ENCODE measurements at places on chromosomes 5 and 9. TPM values are rescaled to one million over a fixed set of nuclear protein-coding genes. Genes with fewer than 3 reads are reported as not detected.

SET gene
- total RNA-seq, result 219 TPM

LRRC26 gene
- total RNA-seq, result not detected

DNA sequence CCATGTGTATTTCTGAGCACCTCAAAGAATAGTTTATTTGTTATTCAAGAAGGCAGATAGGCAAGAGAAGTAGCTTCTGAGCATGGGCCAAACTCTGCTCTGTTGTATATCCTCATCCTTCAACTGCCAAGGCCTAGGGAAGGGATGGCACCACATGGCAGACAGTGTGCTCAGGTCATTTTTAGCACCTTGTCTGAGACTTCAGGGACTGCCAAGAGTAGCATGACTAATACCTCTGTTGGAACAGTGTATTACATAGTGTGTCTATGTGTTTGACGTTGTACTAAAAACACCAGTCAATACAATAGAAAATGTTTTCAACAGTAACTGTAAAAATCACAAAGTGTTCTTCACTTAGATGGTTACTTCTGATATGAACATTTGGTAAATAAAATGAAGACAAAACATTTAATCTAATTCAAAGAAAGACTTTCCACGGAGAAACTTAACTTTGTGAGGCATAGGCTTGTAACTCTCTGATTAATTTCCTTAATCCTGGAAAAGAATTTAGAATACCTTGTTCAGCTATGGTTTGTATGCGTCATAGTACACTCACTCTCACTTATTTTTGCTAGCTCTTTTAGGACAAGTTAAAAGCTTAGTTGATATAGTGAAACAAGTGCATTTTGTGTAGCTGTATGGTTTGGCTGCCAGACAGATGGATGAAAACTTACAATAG, 318.4 kb upstream of the RIOK2 start:
- no peak for DNase-seq

GRCh38 chr5:87393331-87393730, 19.4 kb downstream of the CCNH start:
- no peak for DNase-seq

GRCh38 chr5:65825408-65826328, 100.7 kb upstream of the ERBIN start:
- DNase-seq, result no peak

DNA sequence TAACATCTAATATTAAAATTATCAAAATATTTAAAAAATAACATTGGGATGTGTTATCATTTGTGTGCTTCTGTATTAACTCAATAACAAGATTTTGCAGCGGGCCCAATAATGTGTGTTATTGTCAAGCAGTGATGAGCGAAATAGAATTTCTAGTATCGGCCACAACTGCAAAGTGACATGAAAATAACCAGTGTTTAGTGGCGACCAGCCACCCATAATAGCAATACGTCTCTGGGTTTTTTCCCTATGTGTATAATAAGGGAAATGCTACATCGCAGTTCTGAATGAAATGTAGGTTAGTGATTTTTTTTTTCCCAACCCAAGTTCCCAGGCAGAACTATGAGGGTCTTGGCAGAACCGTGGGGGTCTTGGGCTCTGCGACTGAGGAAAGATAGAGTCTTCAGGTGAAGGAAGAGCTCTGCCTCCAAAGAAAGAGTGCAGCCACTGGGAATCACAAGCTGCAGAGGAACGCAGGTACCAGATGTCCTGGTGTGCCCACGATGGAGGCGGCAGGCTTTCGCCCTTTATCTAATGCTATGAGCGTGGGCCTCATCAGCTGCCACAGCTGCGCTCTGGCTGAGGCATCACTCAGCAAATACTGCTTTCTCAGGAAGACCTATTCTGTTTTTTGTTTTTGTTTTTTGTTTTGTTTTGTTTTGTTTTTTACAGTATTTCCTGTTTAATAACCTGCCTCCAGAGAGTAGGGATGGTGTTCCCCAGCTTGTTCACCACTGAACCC, 235.0 kb downstream of the ROR2 start:
- no peak for DNase-seq

CCNO gene
- total RNA-seq, result not detected

MYORG gene
- 9.9 TPM for total RNA-seq

GRCh38 chr9:94586814-94587213, 6.8 kb downstream of the FBP2 start:
- no peak for DNase-seq

PRUNE2 gene
- total RNA-seq, result 728 TPM

GRCh38 chr5:136560126-136560525, 194.8 kb upstream of the TRPC7 start:
- no peak for DNase-seq

PCDHGA8 gene
- total RNA-seq, result 5.8 TPM

CAPSL gene
- total RNA-seq, result not detected

- no peak for DNase-seq
Observed at GRCh38 chr5:16076657-16077056, 102.9 kb downstream of the MARCHF11 start.

DNA sequence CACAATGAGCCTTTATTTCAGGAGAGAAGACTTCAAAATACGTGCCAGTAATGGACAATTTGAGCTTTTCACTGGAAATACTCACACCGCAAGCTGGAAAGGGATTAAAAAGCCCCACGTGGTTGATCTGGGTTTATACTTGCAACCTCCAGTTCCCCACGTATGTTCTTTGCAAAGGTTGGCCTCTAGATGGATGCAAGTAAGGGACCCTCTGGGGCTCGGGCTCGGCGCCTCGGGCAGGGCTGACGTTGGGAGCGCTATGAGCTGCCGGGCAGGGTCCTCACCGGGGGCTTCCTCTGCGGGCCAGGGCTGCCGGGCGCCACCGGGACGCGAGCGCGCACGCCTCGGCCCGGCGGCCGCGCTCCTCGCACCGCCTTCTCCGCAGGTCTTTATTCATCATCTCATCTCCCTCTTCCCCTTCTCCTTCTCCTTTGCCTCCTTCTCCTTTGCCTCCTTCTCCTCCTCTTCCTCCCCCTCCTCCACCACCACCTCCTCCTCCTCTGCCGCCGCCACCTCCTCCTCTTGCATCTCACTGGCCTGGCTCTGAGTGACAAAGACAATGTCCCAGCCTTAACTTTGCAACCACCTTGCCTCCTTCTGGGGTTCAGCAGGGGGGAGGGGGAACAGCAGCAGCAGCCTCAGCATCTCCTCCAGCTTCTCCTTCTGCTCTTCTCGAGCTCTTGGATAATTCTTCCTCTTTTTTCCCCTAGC, 701 bp upstream of the ZNF462 start:
- DNase-seq, result no peak

PCDHB3 gene
- total RNA-seq, result 1.3 TPM

- DNase-seq, result no peak
Observed at GRCh38 chr5:168092209-168093185, 198.9 kb upstream of the WWC1 start.

- peak; percentile 96 for DNase-seq
Observed at GRCh38 chr5:55307383-55308253, at the start of the genes DHX29 and MTREX. DHX29 (minus strand) TSS chr5:55307694; CDS start chr5:55307573, 121 bp downstream. MTREX (plus strand) TSS chr5:55307989; CDS start chr5:55308014, 25 bp downstream.

PHPT1 gene
- 59.8 TPM for total RNA-seq

- DNase-seq, result no peak
Observed at GRCh38 chr5:144368556-144368955, 197.9 kb downstream of the KCTD16 start.

GRCh38 chr9:129604766-129605163, 16.1 kb downstream of the C9orf50 start:
- DNase-seq, result no peak

DNA sequence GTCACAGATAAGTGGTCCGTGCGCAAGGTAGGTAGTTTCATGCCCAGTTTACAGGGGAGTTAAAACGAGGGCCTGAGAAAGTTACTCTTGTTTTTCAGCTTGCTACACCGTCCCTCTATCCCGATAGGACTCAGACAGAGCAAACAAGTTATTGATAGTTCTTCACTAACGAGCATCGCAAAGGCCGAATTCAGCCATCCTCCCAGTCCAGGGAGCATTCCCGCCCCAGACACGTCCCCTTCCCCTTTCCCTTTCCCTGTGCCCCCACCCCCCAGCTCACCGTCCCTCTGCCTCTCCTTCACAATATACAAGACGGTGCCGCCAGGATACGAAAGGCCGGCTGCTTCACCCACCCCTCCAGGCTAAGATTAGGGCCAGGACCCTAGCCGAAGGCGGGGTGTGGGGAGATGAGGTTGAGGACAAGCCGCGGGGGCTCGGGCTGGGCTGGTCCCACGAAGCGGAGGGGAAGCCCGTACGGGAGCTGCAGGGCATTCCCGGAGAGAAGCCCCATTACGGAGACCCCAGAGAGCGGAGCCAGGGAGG, 599 bp downstream of the KIAA1191 start:
- DNase-seq, result no peak

TAS2R1 gene
- total RNA-seq, result not detected

GRCh38 chr5:142998316-142999020, 228.3 kb downstream of the ARHGAP26 start:
- no peak for DNase-seq

DNA sequence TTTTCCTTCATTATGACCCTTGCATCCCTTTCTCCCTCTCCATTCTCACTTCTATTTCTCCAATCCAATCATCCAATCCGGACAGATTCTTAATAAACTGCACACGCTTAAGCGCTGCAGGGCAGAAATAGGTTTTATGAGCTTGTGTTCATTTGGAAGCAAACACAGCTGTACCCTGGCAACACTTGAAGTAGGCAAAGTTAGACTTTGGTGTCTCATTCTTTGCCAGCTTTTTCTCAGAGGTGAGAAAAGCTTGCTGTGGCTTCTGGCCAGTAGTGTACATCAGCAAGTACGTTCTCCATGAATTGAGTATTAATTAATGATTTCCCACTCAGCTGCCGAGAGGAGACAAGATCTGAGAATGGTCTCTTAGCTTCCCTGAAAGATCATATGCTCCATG, 88.5 kb downstream of the FBXO4 start:
- no peak for DNase-seq

- DNase-seq, result no peak
Observed at GRCh38 chr9:116327701-116328405, 174.3 kb downstream of the PAPPA start.

ZDHHC11 gene
- 11.8 TPM for total RNA-seq

- no peak for DNase-seq
Observed at GRCh38 chr5:109994135-109994534, 304.4 kb downstream of the MAN2A1 start.

- DNase-seq, result no peak
Observed at GRCh38 chr5:179914032-179914755, 6.5 kb upstream of the TBC1D9B start.

Measured in esophagus muscularis mucosa (tissue), 4 donors.